ENCODE measurements at places on chromosomes 2 and 18. TPM values are rescaled to one million over a fixed set of nuclear protein-coding genes. Genes with fewer than 3 reads are reported as not detected.

Gene CCDC74B
- total RNA-seq, result 1.1 TPM

DNA sequence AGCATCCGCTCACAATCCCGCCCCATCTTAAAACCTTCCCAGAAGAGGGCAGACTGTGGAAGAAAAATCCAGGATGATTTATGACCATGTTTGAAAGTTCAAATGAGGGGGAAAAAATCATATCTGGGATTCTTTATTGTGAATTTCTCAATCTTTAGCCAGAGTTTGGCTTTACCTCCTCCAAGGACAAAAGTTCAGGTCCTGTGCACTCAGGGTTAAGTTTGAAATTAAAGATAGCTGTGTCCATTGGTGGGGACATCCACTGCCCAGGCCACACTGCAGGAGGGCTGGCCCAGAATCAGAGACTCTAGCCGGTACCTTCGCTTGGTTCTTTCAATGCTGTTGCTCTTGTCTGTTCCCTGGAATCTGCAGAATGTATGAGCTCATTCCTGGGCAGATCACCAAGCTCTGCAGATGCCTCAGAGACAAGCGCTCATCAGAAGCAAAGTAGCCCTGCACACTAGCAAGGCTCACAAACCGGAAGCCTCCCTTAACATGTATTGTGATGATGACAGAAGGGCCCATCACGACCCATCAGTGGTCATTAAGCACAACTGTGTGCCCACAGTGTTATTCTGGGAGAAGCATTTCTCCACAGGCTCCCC, 375.3 kb upstream of the KLHL29 start:
- no peak overlapping the region for H3K4me3 ChIP-seq
- no peaks in the 10 kb centered on the region for H3K36me3 ChIP-seq
- no peak for DNase-seq
- no peaks in the 10 kb centered on the region for H3K4me1 ChIP-seq
- H3K27me3 ChIP-seq, result no peaks in the 10 kb centered on the region

- DNase-seq, result no peak
- no peaks in the 10 kb centered on the region for H3K27me3 ChIP-seq
- H3K27ac ChIP-seq, result no peak overlapping the region
- H3K36me3 ChIP-seq, result no peaks in the 10 kb centered on the region
- H3K4me3 ChIP-seq, result no peak overlapping the region
- H3K4me1 ChIP-seq, result no peaks in the 10 kb centered on the region
Measured at GRCh38 chr2:150007815-150008430, 420.3 kb upstream of the MMADHC start.

DNA sequence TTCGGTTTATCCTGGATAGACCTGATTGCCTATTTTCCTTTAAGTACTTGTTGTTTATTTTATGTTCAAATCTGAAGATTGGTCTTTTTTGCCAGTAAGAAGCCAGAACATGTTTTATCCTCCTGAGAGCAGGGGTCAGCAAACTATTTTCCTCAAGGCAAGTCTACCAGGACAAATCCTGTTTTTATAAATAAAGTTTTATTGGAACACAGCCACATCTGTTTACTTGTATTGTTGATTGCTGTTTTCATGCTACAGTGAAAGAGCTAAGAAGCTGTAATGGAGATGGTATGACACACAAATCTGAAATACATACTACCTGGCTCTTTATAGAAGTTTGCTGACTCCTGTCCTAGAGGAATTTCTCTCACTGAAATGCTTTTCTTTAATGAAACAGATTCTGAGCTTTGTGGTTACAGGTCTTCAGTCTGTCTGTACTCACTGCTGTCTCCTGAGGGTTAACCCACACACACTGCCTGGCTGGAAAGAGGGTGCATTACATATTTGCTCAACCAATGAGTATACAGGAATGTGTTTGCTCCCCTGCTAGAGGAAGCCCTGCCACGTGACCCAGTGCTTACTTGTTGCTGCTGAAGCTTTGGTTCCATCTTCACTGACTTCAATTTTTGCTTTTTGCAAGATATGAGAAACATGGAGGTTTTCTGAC, 22.6 kb downstream of the MRPL44 start:
- no peaks in the 10 kb centered on the region for H3K27me3 ChIP-seq
- no peak for DNase-seq
- H3K27ac ChIP-seq, result no peak overlapping the region
- H3K36me3 ChIP-seq, result no peaks in the 10 kb centered on the region
- peaks cover 3% of the 10 kb centered on the region for H3K4me1 ChIP-seq

- no peaks in the 10 kb centered on the region for H3K36me3 ChIP-seq
- H3K4me3 ChIP-seq, result no peak overlapping the region
- DNase-seq, result peak; percentile 3
- no peaks in the 10 kb centered on the region for H3K4me1 ChIP-seq
- no peak overlapping the region for H3K27ac ChIP-seq
- H3K27me3 ChIP-seq, result peaks cover 3% of the 10 kb centered on the region
Measured at GRCh38 chr2:96088340-96089335, 27.7 kb downstream of the ADRA2B start.

DNA sequence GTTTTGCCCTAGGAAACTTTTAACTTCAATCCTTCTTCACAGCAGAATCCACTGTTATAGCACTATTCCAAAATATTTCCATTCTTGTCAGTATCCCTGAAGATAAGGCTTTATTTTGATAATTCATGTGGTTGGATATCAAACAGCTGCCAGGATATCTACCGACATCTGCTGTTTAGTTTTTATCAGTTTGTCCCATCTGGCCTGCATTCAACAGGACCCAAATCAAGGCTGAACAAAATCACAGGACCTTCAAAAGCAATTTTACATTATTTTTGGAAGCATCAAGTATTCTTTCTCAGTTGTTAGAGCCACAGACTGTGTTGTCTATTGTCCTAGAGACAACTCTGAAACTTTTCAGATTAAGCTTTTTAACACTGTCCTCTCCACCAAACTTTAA, 429.0 kb upstream of the PIK3C3 start:
- no peak for DNase-seq
- no peak overlapping the region for H3K27ac ChIP-seq
- H3K36me3 ChIP-seq, result no peaks in the 10 kb centered on the region
- no peaks in the 10 kb centered on the region for H3K4me1 ChIP-seq
